ENCODE measurements at places on chromosomes 16 and 17.

DNA sequence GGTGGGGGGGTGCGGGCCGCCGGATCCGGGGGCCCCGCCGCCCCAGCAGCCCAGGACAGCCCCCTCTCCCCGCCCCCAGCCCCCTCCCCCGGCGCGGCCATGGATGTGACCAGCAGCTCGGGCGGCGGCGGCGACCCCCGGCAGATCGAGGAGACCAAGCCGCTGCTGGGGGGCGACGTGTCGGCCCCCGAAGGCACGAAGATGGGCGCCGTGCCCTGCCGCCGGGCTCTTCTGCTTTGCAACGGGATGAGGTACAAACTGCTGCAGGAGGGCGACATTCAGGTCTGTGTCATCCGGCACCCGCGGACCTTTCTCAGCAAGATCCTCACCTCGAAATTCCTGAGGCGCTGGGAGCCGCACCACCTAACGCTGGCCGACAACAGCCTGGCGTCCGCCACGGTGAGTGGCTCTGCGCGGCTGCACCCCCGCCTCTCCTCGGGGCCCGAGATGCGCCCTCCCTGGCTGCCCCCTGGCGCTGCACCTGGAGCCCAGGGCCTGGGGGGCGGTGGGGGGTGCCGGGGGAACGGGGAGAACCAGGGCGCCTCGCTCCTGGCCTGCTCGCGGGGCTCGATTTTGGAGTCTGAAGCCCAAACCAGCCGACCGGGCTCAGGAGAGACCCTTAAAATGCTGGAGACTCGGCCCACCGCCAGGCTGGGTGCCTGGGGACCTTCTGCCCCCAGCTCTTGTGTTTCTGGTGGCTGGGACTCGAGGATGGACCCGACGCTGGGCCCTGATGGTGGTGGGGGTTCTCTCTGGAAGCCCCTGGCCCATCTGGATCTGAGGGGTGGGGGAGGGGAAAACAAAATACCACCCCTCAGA is 744 bp downstream of the CMIP start:
- DNase-seq: peak; percentile 63

DNA sequence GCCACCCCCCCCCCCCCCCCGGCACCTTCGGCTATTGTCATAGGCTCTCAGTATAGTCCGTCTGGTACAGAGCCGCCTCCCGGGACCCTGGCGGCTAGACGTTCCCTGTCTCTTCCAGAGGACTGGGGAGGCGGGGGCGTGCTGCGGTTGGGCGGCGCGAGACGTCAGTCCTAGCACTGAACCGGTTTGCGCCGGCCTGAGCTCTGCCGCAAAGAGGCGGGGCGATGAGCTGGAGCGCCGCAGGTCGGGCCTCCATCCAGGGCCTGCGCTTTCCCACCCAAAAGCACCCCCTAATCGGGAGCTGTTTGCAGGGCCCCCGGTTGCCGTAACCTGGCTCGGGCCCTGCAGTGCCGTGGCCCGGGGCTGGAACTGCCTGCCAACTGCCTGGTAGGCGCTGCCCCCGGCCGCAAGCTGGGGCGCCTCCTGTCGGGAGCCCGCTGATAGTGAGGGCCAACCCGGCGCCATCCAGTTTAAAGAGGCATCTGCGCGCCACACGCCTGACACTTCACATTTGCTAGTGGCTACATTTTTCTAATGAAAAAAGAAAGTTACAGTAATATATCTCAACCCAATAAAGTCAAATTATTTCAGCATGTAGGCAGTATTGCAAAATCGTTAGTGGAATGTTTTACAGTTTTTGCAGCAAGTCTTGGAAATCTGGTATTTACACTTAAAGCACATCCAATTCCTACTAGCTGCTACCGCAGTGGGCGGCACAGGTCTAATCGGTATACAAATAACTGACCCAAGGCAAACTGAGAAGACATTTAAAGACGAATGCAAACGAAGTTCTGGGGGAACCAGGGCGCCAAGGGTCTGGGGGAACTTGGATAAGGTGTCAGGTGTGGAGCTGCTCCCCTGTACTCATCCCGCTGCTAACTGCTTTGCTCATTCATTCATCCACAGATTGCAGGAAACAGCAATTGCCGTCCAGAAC is 753 bp upstream of the USP22 start:
- DNase-seq: peak; percentile 97

DNA sequence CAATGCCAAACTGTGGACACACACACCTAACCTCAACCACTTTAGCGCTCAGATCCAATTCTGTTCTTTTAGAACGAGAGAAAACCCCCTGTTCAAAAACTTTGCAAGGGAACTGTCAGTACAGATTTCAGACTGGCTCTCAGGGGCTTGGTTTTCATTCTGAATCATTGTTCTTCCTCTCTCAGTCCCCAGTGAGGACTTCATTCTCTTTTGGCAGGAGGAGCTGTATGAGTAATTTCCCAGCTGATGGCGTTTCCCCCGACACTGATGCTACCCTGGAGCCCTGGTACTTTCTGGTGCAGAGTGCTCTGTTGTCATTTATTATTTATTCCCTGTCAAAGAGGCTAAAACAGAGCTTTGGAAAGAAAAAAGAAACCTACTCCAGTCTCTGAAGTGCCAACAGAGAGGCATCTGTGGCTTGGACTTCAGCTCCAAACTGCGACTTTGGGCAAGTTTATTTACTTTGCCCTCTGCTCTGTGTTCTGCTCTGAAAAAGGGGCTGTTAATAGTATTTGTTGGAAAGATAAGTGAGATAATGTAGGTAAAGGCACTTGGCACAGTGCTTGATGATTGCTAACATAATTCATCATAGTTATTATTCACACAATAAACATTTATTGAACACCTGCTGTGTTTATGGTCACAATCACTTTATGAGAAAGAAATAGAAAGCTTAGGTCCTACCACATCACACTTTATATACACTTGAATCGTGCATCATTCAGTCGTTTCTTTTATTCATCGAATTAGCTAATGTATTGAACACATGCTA is 28.3 kb downstream of the ETV4 start:
- DNase-seq: no peak

- peak; percentile 69 for DNase-seq
Measured at GRCh38 chr17:45307290-45308015, 9.4 kb downstream of the MAP3K14 start.

DNA sequence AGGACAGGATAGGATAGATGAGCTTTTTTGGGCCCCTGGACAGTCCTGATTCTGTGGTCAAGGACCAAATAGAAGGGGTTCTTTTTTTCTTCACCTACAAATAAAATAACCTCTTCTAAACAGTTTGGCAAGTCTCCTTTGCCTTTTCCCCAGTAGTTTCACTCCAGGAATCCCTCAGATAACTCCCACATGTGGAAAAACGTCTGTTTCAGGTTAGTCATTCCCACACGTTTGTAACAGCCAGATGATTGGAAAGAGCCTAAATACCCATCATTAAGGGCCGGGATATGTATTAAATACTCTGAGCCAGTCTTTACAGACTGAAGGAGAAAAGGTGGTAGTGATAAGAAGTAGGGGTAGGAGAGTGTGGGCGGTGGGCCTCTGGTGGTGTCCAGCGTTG is 58.3 kb downstream of the PLD6 start:
- no peak for DNase-seq

GRCh38 chr17:78258323-78259191 is 27.1 kb downstream of the TMEM235 start:
- DNase-seq: peak; percentile 83

DNA sequence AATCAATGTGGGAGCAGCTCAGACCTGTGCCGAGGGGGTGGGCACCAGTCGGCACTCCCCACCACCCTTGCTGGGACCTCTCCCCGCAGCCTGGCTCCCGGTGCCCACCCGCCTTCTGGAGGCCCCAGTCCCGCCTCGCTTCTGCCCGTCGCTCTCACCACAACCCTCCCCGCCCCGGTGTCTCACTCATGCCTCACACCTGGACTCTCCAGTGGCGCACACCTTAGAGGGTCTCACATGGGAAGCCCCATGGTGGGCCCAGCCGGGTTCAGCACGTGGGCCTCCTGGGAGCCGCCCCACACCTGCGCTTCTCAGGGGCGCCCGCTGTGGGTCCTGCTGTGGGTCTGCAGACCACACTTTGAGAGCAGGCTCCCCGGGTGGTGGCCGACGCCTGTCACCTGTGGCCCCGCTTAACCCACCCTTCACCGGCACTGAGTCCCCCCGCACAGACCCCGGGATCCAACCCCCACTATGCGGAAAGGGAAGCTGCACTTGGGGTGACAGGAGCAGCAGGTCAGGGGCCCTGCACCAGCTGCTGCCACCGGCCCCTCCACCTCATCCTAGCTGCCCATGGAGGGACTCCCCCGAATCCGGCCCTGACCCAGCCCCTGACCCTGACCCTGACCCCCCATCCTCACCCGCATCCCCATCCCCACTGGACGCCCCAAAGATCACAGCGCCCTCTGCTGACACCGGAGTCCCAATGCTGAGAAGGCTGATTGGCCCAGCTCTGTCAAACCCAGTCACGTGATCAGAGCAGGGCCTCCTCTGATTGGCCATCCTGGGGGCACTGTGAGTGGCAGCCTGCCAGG is 27.4 kb upstream of the SLC38A10 start:
- DNase-seq: peak; percentile 73

- DNase-seq: no peak
Measured at GRCh38 chr16:68972720-68973119, 129.4 kb downstream of the TANGO6 start.

GRCh38 chr17:48492401-48493298 is 38.2 kb downstream of the HOXB1 start:
- peak; percentile 77 for DNase-seq

GRCh38 chr16:7742626-7743025 is 410.0 kb downstream of the RBFOX1 start:
- DNase-seq: no peak

All from activated T-cell treated with anti-CD3 and anti-CD28 coated beads, Interleukin-2, amount 50 U/mL, for 48 hours (primary cell).